ENCODE measurements at places on chromosomes 6 and 20.

- no peak for DNase-seq
Measured at GRCh38 chr20:59821201-59821600, 112.2 kb downstream of the SYCP2 start.

DNA sequence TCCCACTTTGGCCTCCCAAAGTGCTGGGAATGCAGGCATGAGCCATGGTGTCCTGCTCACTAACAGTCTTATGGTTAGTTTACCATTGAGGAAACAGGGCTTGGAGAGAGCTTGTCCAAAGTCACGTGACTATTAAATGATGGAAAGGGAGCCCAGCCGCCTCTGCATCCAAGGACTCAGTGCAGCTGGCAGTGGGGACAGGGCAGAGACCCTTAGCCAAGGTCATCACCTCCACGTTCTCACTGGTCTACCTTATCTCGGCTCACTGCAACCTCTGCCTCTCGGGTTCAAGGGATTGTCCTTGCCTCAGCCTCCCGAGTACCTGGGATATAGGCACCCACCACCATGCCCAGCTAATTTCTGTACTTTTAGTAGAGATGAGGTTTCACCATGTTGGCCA is 109.3 kb downstream of the SLC23A2 start:
- DNase-seq = no peak

DNA sequence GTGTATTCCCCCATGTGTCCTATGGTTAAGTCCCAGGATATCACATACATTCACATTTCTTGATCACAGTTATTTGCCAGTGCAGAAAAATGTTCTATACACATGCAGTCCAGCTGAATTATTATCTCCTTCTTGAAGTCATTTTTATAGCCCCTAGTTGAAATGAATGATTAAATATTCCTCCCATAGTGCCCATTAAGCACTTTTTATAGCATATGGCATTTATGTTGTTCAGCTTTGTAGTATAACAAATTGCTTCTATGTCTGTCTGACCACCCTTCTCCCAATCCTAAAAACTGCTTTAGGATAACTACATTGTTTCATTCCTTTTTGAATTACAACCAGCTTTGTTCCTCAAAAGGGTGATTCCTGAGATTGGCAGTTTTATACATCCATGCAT is 123.5 kb downstream of the ADGRB3 start:
- DNase-seq = no peak

- DNase-seq = no peak
Measured at GRCh38 chr6:109760208-109760607, 69.1 kb downstream of the FIG4 start.

- DNase-seq = no peak
Measured at GRCh38 chr20:44976698-44977097, 10.4 kb downstream of the STK4 start.

DNA sequence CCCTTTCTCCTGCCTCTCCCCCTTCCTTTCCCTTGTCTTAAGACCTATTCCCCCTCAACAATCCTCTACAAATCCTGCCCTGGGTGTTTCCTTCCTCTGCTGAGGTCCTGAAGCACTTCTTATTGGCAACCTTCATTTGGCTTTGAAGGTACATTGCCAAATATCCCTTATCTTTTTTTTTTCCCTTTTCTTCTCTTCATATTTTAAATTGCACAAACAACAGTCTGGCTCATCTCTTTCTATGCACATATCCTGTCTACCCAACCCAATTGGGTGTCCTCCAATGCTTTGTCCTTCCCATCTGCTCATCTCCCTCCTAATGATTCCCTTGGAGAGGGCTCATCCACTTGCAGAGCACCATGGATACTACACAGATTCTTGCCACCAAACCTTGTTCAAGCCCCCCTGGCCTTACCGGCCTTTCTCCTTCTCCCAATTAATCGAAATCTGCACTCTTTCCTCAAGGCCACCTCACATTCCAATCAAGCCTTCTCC is 537.9 kb upstream of the JARID2 start:
- DNase-seq = peak; percentile 18

DNA sequence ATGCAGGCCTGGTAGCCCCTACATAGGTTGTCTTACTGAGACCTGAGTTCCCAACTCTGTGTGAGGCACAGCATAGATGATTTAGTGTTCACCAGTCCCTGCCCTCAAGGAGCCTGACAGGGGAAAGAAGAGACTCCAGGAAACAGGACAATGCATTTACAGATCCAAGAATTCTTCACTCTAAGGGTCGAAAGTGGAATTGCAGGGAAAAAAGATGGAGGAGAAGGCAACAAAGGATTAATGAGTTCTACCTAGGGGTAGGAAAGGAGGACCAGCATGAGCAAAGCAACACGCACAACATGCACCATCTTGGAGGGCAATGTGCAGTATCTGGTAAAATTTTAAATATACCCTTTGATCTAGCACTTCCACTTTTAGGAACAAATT is 5.9 kb downstream of the SPAG4 start:
- no peak for DNase-seq

- no peak for DNase-seq
Measured at GRCh38 chr6:130848945-130849344, 21.7 kb downstream of the SMLR1 start.

DNA sequence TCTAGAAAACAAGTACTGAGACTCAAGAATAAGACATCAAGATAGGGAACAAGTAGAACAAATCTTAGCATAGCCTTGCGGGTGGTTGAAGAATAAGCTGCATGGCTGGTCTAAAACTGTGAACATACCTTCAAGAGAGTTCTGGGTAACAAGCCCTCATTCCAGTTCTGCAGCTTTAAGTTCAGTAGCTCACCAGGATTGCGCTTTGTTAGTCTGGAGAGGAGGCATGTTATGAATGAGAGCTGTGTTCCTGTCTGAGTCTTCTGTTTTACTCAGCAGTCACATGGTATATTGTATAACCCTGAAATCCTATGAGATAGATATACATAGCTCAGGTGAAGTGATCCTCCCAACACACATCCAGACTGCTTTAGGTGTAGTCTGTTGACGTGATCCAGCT is 406.6 kb upstream of the IRAK1BP1 start:
- no peak for DNase-seq

DNA sequence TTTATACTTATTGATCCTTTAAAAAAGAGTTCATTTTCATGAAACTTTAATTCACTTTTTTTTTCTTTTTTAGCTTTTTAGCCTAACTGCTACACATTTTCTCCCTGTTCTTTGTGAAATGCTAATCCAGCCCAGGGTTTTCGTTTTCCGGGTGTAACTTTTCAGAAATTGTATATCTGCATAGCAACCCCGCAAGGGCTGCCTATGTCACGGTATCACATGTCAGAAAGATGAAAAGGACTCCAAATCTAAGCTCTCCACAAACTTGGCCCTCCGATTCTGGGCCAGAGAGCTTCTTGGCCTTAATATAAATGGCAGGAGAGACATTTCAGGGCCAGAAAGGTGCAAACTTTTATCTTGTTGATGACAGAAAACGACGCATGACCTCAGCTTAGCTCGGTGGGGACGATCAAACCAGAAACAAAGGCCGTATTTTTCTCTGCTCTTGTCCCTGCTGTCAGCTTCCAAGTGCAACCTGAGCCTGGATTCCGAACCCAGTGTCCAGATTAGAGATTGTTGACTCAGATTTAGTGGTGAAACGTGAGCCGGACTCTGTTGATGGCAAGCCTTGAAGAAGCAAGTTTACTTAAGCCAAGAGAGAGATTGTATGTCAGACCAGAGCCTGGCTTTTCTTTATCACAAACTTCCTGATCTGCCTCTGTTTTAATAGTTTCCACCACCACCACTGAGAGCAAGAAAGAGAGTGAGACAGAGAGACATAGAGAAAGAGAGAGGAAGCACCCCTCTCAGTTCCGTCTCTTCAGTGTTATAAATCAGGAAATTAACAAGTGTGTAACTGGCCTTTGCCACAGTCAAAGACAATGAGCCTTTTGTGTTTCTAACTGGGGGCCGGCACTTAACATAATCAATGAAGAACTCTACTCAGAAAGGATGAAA is 157.8 kb downstream of the SCML4 start:
- no peak for DNase-seq

GRCh38 chr6:169965239-169965638 is 213.8 kb downstream of the ERMARD start:
- DNase-seq = no peak

GRCh38 chr6:6886171-6886885 is 221.4 kb upstream of the RREB1 start:
- DNase-seq = peak; percentile 23

DNA sequence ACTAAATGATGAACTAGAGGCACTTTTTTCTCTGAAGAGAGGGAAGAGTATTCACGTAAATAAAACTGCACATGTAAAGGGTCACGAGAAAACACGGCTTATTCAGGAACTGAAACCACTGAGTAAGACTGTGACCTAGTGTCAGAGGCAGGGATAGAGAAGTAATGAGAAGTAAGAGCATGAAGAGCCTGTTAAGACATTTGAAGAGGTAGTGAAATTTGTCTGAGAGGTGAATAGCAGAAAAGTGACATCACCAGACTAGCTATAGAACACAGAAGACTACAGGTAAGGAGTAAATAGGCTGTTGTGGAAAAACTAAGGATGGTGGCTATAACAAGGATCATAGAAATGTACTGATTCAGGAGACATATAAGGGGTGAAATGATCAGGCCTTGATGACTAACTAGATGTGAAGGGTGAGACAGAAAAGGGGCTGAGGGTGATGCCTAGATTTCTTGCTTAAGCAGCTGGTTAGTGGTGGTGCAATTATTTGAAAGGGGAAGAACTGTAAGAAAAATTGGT is 76.8 kb downstream of the REV3L start:
- no peak for DNase-seq

DNA sequence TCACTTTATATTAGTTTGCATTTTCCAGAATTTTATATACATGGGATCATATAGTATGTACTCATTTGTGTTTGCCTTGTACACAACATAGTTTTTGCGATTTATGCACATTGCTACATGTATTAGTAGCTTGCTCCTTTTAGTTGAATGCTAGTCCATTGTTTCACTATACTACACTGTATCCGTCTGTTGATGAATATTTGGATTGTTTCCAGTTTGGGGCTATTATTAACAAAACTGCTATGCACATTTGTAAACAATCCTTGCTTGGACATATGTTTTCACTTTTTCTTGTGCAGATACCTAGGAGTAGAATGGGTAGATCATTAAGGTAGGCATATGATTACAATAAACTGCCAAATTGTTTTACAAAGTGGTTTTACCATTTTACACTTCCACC is 3.9 kb upstream of the LRRC1 start:
- no peak for DNase-seq

- peak; percentile 54 for DNase-seq
Measured at GRCh38 chr20:32984196-32984595, 20.0 kb downstream of the SUN5 start.

DNA sequence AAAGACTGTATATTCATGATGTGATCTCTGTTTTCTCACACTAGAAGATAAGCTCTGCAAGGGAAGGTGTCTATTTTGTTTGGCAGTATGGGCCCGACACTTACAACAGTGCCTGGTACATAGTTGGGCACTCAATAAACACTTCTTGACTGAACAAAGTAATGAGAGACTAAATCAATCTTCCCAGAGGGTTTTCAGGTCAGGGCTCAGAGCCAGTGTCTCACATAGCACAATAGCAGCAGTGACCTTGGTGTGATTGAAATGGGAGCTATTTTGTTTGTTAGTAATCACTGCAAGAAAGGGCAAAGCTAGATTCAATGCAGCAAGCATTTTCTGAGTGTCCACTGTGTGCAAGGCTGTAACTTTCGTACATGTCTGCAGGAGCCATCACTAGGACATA is 26.4 kb upstream of the GCM1 start:
- no peak for DNase-seq

GRCh38 chr20:50172347-50173013 is 18.1 kb upstream of the CEBPB start:
- no peak for DNase-seq

DNA sequence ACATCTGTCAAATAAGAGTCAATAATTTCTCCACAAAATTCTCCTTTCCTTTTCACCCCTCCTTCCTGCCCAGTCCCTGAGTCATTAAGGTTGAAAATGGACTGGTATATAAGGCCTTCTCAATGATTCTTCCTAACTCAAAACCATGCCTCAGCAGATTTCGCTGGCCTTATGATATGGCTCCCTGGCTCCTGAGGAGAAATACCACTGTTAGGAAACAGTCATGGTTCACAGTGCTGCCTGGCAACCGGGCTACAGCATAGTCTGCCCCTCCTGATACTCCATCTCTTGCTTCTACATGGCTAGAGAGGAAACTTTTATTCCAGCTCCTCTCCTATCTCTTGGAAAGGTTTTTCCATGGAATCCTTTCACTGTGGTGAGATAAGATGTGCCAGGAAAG is 4.7 kb downstream of the UBE2J1 start:
- DNase-seq = no peak

DNA sequence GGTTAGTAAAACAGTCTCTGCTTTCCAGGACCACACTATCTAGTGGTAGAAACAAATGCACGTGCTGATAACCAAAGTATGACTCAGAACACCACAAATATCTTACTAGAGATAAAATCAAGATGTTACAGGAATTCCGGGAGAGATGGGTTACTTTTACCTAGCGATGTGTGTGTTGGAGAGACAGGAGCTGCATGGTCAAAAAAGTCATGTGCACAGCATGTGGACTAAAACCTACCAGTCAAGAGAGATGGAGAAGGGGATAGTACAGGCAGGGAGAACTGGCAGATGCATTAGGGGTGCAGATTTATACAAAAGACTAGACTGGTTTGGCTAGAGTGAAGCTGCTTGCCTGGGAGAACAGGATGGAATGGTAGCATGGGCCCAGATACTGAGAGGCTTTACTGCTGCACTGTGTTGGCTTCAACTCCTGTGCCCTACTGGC is 75.3 kb upstream of the MRAP2 start:
- no peak for DNase-seq

- DNase-seq = no peak
Measured at GRCh38 chr6:34705241-34705640, 8.7 kb upstream of the ILRUN start.

DNA sequence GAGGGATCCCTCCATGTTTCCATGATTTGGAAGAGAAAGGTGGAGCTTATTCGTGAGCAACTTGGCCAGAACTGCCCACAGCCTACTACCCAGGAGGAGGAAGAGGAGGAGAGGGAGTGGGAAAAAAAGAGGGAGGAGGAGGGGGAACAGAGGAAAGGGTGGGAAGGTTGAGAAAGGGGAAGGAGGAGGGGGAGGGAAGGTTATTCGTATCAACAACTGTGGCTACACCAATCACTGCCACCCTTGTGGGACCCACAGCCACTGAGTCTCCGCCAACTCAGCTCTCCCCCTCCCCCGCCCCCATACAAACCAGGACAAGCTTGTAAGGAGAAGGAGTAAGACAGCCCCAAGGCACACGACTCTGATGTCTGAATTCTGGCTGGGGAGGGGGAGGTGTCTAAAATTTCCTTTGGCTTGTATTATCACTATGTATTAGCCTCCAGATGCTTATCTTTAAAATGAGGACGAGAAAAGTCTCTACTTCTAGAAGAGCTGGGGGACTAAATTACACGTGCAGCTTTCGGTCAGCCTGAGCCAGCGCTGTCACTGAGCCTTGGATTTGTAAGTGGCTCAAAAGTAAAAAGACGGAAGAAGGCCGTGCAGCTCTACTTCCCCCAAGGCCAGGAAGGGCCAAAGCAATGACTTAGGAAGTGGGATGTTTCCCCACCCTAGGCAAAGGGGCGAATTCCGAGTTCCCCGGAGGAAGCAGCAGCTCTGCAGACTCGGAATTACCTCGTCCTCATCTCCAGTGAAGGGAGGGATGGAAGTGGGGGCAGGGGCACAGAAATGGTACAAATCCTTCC is 1.0 kb downstream of the FKBP1A start:
- no peak for DNase-seq

GRCh38 chr20:57250607-57251343 is 15.7 kb downstream of the BMP7 start:
- no peak for DNase-seq

- DNase-seq = no peak
Measured at GRCh38 chr20:14801591-14802325, 464.3 kb upstream of the FLRT3 start.

Data from hippocampal formation (tissue), 2 donors.